ENCODE measurements at places on chromosomes 2 and 18.

GRCh38 chr2:138364554-138365162 lies 136.9 kb upstream of the SPOPL start:
- no peak for DNase-seq

DNA sequence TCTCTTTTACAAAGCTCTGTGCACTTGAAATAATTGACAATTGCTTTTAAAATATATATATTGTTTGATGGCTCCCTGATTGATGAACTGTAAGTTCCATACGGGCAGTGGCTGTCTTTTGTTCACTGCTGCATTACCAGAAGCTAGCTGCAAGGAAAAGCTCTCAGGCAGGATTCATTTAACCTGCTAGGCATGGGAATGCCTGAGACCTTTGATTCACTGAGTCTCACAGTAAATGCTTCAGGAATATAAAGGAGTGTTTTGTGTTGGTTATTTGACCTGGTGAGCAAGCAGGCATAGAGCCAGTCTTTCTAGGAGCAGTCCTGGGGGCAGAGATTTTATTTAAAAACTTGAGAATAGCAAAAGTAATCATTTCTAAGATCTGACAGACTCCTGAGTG lies 193.2 kb upstream of the ITGA4 start:
- no peak for DNase-seq

DNA sequence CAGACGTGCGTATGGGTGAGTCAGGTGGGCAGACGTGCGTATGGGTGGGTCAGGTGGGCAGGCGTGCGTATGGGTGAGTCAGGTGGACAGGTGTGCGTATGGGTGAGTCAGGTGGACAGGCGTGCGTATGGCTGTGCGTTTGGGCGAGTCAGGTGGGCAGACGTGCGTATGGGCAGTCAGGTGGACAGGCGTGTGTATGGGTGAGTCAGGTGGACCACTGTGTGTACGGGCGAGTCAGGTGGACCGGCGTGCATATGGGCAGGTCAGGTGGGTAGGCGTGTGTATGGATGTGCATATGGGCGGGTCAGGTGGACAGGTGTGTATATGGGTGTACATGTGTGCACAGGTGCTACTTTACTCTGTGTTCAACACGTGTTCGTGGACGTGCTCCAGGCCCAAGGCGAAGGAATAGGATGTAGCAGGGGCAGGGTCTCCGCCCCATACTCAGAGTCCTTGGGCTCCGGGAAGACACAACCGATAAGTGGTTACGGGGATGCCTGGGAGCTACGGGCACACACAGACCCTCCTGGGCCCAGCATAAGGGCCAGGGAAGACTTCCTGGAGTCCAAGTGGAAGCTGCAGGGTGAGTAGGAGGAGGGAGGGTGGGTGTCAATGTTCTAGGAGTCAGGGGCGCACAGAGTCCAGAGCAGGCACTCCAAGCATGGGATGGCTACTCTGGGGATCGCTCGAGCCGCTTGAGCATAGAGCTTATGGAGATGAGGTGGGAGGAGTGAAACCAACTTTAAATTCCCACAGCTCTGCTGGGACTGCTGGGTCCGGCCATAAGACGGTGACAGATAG lies 27.1 kb upstream of the KLF11 start:
- DNase-seq = no peak

GRCh38 chr18:39031647-39032046 lies 1466.0 kb upstream of the CELF4 start:
- DNase-seq = no peak

DNA sequence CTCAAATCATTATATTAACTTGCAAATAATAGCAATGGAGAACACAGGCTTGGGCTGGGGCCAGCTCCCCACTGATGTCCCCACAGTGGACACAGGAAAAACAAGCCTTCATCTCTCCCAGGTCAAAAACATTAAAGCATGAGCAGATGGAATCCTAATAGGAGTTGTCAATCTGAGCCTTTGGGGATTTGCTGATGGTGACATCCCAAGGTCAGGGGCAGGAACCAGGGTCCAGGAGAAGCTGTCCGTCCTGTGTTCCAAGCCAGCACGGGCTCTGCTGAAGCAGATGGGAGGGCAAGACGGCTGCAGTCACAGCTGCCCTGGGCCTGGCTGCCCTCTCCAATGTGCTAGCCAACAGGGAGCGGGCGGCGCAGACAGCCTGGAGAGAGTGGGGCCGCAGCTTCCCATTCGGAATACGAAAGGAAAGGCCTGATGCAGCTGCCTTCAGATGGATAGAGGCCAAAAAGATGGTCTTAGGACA lies 135.5 kb downstream of the NDUFA10 start:
- no peak for DNase-seq

- DNase-seq = peak; percentile 80
Measured at GRCh38 chr2:9205963-9206948, at the start of gene ASAP2. TSS of gene ASAP2 (plus strand) at chr2:9206812. CDS start at chr2:9207105, 293 bp downstream.

GRCh38 chr2:120177001-120177621 lies 46.1 kb downstream of the TMEM185B start:
- DNase-seq = no peak

- DNase-seq = no peak
Measured at GRCh38 chr2:35080231-35080910, 1275.2 kb upstream of the CRIM1 start.

GRCh38 chr2:45497355-45497754 lies 113.7 kb downstream of the SRBD1 start:
- DNase-seq = no peak

- DNase-seq = no peak
Measured at GRCh38 chr18:49031511-49032188, 80.9 kb upstream of the SMAD7 start.

DNA sequence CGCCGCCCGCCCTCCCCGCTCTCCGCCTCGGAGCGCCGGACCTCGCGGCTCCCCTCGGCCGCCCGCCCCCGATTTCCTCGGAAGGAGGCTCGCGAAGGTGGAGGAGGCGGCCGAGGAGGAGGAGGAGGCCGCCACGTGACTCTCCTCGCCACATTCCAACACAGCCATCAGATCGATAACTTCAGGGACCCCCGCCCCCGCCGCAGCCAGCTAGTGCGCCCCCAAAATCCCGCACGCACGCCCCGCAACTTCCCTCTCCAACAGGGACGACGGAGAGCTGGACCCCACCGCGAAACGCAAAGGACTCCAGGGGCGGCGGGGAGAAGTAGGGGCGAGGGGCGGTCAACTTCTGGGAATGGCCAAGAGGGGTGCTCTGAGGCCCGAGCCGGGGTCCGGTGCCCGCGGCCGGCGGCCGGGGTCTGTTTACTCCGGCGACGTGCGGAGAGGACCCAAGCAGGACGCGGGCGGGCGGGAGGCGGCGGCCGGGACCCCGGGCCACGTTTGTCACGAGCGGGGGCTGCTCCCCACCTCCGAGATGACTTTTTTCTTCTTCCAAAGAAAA lies 2.0 kb downstream of the ZNF521 start:
- peak; percentile 71 for DNase-seq

- DNase-seq = no peak
Measured at GRCh38 chr2:138707392-138708074, 72.7 kb downstream of the NXPH2 start.

- peak; percentile 82 for DNase-seq
Measured at GRCh38 chr2:219045937-219046550, 4.7 kb upstream of the CFAP65 start.

- no peak for DNase-seq
Measured at GRCh38 chr18:48721312-48721711, 182.5 kb downstream of the CTIF start.

DNA sequence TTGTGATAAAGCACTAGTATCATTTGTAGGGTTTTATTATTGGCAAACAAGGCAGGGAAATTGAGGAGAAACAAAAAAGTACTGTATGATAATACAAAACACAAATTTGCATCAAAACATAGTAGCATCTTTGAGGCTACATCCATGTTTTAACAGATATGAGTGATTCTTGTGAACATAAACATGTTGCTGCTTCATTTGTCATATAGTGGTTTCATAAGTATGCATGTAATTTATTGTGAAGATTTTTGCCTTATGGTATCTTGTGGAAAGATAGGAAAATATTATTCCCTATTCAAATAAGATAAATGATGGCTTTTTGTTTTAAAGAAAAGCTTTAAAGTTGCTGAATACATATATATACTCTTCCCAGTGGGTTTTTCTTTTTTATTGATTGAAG lies 60.3 kb downstream of the VRK2 start:
- DNase-seq = no peak

DNA sequence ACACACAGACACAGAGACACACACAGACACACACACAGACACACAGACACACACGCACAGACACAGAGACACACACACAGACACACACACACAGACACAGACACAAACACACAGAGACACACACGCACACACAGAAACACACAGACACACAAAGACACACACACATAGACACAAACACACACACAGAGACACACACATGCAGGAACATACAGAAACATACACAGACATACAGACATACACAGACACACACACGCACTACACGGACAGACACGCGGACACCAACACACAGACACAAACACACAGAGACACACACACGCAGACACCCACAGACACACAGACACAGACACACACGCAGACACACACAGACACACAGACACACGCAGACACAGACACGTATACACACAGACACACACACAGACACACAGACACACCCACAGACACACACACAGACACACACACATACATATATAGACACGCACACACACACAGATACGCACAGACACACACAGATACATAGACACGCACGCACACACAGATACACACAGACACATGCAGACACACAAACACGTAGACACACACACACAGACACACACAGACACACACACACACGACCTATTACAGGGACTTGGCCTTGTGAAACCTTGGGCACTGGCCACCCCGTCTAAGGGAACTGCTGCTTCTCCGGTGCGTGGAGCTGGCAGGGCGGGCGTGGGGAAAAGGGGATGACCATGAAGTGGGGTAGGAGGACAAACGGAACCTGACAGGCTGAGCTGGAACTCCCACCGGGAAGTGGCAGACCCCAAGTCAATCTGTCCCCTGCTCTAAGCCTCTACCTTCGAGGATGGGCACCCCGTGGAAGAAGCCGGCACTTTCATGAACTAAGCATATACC lies 211.4 kb downstream of the TFCP2L1 start:
- DNase-seq = no peak

DNA sequence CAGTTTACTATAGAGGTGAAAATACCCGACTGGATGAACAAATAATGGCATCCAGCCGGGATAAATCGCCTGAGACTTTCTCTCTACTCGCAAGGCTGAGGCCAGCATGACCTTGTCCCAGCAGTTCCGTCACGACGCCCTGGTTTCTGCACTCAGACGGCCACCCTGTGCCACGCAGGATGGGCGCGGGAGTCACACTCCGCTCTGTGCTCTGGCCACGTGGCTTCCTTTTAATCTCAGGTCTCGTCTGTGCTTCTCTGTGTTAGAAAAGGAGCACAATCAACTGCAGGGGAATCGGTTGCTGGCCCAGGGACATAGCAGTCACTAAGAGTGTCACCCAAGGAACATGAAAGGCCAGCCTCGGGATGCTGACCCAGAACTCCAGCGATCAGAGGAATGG lies 194.7 kb upstream of the PXDN start:
- DNase-seq = no peak

- DNase-seq = no peak
Measured at GRCh38 chr2:181058378-181059269, 78.2 kb downstream of the UBE2E3 start.

DNA sequence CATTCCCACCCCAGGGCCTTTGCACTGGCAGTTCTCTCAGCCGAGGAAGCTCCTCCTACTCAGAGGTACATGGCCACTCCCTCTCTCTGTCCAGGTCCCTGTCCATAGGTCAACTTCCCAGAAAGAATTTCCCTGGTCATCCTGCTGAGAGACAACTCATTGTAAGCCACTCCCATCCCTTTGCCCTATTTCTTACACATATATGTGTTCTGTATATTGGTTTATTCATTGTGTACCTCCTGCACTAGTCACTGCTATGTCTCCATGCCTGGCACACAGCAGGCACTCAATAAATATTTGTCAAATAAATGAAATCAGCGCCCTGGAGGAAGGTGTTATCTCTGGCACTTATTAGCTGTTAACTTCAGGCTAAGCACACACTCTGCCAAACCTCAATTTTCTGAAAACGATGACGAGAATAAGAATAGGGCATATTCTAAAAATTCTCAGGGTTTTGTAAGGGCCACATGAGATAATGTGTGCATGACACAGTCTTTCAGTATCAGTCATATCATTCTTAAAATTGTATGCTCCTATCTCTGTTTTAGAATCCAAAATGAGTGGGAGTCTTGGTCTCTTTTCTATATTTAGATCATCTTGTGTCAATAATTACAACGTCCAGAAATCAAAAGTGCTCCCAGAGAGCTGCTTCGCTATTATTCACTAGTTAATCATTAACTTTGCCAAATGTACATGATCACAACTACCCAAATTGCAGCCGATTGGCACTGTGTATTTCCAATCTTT lies 198.0 kb downstream of the ALK start:
- DNase-seq = no peak

- no peak for DNase-seq
Measured at GRCh38 chr18:44988821-44989587, 308.3 kb downstream of the SETBP1 start.

DNA sequence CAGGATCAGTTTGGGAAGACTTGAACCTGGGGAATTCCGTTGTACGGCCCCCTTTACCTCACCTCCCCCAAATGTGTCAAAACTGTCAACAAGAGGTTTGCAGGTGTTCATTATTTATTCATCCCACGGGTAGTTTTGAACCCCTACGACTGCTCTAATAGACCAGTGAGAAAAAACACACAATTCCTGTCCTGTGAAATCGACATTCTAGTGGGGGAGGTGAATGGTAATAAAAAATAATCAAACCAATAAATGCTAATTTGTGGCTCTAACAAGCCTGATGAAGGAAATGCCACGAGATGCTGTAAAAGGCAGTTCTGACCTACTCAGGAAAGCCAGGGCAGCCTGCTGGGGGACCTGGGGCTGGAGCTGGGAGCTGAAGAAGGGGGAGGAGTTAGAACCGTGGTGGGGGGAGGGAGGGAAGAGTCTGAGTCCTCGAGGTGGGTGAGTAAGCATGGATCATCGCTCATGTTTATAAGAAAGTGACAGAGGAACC lies 463 bp upstream of the DNAJB2 start:
- DNase-seq = no peak

- DNase-seq = peak; percentile 22
Measured at GRCh38 chr2:240432430-240432819, 3.0 kb upstream of the GPC1 start.

GRCh38 chr2:27931361-27931950 lies 40.9 kb downstream of the BABAM2 start:
- DNase-seq = no peak

DNA sequence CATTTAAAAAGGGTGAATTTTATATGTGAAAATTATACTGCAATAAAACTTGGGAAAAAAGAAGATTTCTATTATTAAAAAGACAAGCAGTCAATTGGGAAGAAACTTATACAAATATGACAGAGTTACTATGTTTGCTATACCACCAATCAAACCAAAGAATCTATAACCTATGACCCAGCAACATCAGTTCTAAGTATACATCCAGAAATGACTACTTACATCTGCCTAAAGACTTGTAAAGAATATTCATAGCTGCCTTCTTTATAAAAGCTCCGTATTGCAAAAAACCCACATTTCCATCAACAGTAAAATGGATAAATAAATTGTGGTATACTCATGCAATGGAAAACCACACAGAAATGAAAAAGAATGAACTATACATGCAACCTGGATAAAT lies 32.9 kb upstream of the NABP1 start:
- no peak for DNase-seq

- no peak for DNase-seq
Measured at GRCh38 chr2:16036951-16037350, 96.6 kb downstream of the MYCN start.

All from H1 (cell line).